ENCODE measurements at places on chromosomes 2 and 18.

- no peak for DNase-seq
Observed at GRCh38 chr2:222912117-222912516, 51.3 kb downstream of the ACSL3 start.

GRCh38 chr2:120350801-120351320 lies 4.9 kb downstream of the INHBB start:
- DNase-seq: no peak

DNA sequence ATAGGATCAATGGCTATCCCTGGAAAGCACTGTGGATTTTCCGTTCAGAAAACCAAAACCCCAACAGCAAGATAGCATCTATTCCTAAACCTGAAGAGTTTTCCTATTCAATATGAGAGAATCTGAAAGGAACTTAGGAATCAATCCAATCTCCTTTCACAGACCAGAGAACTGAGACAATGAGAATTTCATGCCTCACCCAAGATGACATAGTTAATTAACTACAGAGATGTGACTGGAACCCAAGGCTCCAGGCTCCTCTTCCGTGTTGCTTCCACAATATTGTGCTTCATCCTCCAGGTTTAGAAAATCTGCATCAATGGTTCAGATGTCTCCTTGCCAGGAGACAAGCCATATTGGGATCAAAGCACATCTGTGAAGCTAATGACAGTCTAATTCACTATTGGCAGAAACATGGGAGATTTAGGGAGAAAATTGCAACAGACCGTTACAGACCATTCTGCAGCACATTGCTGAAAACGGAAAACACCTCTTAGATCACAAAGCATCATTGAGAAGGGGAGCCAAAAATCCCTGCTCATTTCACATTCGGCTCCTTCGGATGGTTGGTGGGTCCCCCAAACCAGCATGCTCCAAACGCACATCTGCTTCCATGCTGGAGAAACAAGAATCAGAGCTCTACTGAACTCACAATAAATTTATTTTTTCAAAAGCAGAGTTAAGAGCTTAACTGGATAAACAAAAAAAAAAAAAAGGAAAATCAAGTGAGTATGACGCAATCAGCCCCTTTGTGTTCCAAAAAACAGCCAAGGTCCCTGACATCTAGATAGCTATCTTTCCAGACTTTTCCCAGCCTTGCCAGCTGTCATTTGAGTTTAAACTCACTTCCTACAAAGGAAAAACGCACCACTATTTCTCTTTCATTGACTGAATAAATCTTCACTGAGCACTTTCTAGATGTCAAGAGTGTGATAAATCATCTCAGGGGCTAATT lies 290.3 kb downstream of the C1D start:
- no peak for DNase-seq

GRCh38 chr2:204468746-204469429 lies 76.4 kb upstream of the PARD3B start:
- DNase-seq: no peak

GRCh38 chr2:26644188-26644835 lies 3.1 kb upstream of the CIB4 start:
- DNase-seq: no peak

- no peak for DNase-seq
Observed at GRCh38 chr2:226839951-226840350, 4.1 kb downstream of the RHBDD1 start.

GRCh38 chr2:117631152-117631945 lies 183.1 kb upstream of the DDX18 start:
- no peak for DNase-seq

DNA sequence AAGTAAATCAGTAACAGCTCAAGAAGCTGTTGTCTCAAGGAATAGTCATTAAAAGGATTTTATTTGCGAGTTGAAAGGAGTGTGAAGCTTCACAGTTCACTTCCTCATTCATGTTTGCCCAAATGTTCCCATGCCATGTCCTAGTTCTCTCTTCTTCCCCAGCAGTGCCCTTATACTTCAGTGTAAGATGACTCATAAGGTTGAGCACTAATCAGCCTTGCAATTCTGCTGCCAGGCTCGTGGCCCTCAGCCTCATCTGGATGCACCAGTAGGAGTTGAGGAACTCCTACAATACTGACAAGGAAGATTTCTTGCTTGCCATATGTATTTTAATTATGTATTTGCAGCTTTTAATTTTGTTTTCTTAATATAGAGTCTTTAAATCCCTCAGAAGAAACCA lies 1980.4 kb downstream of the SUCLG1 start:
- no peak for DNase-seq

DNA sequence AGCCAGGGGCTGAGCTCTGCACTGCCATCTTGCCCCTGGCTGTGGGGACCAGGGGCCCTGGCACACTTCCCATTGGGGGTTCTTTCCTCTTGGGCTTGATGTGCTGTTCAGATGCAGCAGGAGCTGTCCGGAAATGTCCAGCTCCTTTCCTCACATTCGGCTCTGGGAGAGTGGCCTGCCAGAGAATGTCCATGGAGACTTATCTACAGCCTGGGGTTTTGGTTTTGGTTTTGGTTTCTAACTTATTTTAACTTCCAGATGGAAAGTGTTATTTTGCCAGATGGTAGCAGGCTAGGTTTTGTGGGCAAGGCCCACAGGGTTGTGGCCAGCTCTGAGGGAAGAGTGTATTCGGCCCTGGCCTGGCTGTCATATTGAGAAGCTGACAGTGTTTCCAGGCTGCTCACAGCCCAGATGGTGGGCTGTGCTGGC lies 177.3 kb downstream of the ANKRD30B start:
- DNase-seq: no peak

DNA sequence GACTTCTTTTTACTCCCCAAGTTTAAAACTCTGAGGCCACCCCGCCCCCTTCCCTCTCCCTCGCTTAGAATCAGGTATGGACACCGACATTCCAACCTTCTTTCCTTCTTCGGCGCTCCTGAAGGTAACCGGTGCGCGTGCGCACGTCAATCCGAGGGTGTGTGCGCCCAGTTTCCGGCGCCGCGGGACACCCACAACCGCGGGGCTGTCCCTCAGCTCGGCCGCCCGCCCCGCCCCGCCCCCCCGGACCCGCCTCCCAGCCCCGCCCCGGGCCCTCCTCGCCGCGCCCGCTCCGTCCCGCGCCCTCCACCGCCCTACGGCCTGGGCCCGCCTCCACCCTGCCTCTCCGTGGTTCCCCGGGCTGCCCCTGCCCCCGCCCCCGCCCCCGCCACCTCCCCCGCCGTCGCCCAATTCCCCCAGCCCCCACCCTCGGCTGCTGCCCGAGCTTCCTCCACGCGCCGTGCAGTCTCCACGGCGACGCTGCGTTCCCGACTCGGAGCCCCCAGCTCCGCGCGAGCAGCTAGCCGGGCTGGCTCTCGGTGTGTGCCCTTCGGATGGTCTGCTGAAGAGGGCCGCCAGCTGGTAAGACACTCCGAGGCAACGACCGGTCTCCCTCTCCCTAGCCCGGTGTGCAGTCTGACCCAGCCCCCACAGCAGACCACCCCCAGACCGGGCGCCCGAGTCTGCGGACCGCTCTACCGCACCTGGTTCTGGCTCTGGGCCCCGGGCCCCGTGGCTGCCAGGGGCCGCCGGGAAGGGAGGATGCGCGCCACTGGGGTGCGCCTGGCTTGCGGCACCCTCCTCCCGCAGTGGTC lies 635 bp downstream of the ERICH2 start:
- peak; percentile 14 for DNase-seq

- no peak for DNase-seq
Observed at GRCh38 chr2:134592377-134592776, 126.4 kb downstream of the TMEM163 start.

DNA sequence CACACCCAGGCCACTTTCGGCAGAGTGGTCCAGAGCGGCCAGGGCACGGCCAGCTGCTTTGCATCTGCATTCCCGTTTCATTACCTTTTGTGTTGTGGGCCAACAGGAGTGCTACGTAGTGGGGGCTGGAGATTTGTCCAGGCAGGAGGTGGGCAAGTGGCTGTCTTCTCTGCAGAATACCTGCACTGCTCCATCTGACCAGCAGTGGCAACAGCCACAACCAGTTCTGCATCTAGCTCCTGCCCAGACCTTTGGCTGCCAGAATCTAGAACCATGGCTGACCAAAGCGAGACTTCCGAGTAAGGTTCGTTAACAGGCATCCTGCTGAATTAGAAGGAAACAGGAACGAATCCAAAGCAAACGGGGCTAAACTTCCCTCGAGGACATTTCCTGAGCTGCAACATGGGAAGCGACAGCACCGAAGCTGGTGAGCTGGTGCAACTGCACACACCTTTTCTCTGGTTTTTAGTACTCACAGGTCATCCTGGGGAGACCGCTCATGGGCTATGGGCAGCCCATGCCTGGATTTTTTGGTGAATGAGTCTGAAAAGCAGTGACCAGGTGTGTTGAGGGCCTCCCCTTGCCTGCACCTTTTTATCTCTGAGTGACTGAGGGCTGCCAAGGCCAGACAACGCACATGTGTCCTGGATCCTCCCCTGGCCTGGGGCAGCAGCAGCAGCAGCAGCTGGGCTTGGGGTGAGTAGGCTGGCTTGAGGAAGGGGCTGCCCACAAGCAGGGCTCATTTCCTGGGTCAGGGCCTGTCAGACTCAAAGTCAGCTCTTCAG lies 10.5 kb downstream of the GDF7 start:
- DNase-seq: no peak

DNA sequence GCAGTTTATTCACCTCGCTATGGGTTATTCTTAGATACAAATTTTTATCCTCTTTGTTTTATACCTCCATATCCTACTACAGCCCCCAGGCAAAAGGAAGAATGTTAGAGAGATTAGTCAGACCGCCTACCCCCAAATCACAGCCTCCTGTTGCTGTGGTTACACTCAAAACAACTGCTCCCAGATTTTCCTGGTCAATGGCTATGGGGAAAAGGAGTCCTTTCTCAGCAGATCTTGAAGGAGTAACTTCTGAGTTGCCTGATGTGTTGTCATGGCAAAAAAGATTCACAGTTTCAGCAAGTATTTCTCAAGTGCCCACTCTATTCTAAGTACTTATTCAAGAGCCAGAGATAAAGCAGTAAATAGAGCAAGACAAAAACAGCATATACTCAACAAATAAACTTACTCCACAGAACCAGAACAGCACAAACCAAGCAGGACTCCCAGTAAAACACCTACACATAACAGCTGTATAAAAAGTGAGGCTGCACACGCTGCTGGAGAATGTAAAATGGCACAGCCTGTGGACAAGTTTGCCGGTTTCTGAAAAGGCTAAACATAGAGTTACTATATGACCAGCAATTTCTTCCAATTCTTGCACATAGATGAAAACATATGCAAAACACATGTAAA lies 104.8 kb downstream of the NOL10 start:
- DNase-seq: no peak

GRCh38 chr2:237614151-237614720 lies 13.2 kb upstream of the LRRFIP1 start:
- DNase-seq: no peak

GRCh38 chr18:42545825-42546224 lies 569.7 kb downstream of the RIT2 start:
- DNase-seq: no peak

- no peak for DNase-seq
Observed at GRCh38 chr18:50855976-50856757, 22.8 kb upstream of the ME2 start.

- no peak for DNase-seq
Observed at GRCh38 chr2:82494739-82495138, 1964.3 kb downstream of the SUCLG1 start.

- DNase-seq: no peak
Observed at GRCh38 chr2:215447673-215448081, 11.8 kb upstream of the FN1 start.

GRCh38 chr2:142877216-142877838 lies at the start of gene KYNU:
KYNU (plus strand) TSS chr2:142877664; CDS start chr2:142885368, 7,704 bp downstream.
- no peak for DNase-seq

All from hypothalamus (tissue), 51 donors.